ENCODE measurements at places on chromosomes 11 and 22.

GRCh38 chr11:79167510-79168188 lies 273.2 kb downstream of the TENM4 start:
- DNase-seq: no peak

- no peak for DNase-seq
These were observed 766 bp upstream of the CAPRIN1 start for GRCh38 chr11:34050581-34051348.

GRCh38 chr22:45101515-45102227 lies 62.1 kb upstream of the NUP50 start:
- peak; percentile 59 for DNase-seq

GRCh38 chr11:64100360-64100759 lies 64.6 kb downstream of the FLRT1 start:
- DNase-seq: no peak

GRCh38 chr22:22667966-22668880 lies 23.8 kb downstream of the GGTLC2 start:
- DNase-seq: no peak

- DNase-seq: no peak
These were observed 9.7 kb downstream of the MCAM start for GRCh38 chr11:119307219-119307618.

DNA sequence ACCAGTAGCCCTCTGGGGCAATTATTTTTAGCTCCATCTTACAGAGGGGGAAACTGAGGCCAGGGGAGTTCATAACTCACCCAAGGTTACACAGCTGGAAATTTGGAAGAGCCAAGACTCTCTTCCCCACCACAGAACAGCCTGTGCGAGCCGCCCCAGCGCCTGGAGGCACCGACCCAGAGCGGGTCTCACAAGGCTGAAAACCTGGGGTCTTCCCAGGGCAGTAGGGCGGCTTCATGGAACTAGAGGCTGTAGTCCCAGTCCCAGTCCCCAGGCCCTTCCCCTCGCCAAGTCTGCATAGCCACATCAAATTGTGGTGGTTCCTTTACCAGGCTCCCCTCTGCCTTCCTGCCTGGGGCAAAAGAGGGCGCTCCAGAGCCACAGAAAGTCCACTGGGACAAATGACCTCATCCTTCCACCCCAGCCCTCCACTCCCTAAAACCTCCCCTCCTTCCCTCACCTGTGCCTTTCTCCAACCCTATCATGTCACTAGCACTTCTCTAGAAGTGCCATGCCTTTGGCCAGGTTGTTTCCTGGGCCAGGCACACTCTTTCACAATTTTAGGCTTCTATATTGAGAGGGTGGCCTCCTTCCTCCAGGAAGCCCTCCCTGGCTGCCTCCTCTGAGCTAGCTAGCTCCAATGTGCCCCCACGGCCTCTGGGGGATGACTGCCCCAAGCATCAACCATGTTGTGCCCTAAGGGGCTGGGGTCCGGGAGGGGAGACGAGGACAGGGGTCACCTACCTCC lies 15.2 kb upstream of the CDC42EP1 start:
- peak; percentile 77 for DNase-seq

- DNase-seq: no peak
These were observed 594.0 kb upstream of the TENM4 start for GRCh38 chr11:80034801-80035200.

DNA sequence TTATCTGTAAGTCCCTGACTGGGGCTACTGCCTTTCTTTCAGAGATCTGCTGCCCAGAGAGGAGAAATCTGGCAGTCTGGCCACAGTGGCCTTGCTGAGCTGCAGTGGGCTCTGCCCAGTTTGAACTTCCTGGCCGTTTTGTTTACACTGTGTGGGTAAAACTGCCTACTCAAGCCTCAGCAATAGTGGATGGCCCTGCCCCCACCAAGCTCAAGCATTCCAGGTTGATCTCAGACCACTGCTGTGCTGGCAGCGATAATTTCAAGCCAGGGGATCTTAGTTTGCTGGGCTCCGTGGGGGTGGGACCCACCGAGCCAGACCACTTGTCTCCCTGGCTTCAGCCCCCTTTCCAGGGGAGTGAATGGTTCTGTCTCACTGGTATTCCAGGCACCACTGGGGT lies 117.5 kb downstream of the TRPC6 start:
- DNase-seq: no peak

GRCh38 chr11:133146697-133147306 lies 385.5 kb downstream of the OPCML start:
- no peak for DNase-seq

DNA sequence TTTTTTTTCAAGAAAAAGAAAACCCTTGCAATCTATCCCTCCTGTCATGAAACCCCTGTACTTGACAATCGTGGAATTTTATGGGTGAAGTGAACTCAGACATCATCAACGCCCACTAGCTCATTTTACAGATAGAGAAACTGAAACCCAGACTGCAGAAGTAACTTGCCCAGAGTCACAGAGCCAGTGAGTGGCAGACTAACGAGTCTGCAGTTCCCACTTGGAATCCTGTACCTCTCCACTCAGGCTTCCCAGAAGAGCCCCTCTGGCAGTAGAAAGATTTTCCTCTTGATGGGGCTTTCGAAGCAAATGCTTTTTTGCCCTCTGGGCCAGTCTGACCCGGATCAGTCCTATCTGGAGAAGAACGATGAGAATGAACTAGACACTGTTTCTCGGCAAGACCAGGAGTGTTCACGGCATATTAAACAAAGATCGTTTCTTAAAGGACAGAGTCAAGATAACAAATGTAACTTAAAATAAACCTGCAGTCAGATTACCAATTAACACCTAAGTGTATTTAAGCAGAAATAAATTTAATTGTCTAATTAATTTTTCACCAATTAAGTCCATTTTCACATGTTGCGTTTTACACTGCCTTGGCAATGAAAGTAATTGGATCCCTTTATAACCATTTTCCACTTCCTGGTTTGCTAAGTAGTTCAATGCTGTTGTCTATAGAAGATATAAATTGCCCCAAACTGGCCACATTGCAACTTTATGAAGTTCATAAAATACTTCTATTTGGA lies 61.3 kb upstream of the CREB3L1 start:
- DNase-seq: no peak

DNA sequence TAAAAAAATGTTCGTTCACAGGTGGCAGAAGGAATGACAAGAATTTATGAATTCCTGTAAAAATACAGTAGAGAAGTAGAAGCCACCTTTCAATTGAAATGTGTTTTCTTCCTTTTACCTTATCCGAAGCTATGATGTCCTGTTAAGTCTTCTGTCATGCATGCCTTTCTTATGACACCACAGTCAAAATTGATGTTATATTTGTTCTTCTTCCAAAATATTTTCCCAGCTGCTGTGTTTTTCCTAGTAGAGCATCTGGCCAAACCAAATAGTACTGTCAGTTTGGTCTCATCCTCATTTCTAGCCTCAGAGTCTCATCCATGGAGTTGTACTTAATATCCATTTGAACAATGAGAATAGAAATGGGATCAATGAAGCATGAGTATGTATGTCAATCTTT lies 206.1 kb downstream of the PGR start:
- no peak for DNase-seq

- no peak for DNase-seq
These were observed 37.3 kb downstream of the PHF21B start for GRCh38 chr22:44972363-44973083.

GRCh38 chr22:35135165-35135564 lies 69.2 kb downstream of the ISX start:
- DNase-seq: no peak

DNA sequence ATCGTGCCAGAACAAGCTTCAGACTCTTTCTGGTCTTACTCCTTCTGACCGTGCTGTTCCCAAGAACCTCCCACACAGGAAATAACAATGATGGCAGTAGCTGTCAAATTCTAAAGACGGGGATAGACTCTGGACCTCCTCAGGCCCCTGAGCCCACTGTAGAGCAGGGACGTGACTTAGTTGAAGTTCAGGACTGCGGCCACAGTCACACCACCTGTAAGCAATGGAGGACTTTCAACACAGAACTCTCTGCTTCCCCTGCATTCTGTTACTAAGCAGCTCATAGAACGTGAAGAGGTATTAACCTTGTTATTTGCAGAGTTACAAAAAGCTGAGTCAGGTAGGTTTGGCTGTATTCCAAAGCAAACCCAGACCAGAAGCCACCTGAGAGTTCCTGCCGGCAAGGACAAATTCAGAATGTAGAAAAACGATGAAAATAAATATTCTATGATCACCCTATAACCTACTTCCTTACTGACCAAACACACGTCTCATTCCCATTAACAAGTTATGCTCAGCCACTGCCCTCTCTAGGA lies 12.7 kb downstream of the TMEM45B start:
- DNase-seq: no peak

DNA sequence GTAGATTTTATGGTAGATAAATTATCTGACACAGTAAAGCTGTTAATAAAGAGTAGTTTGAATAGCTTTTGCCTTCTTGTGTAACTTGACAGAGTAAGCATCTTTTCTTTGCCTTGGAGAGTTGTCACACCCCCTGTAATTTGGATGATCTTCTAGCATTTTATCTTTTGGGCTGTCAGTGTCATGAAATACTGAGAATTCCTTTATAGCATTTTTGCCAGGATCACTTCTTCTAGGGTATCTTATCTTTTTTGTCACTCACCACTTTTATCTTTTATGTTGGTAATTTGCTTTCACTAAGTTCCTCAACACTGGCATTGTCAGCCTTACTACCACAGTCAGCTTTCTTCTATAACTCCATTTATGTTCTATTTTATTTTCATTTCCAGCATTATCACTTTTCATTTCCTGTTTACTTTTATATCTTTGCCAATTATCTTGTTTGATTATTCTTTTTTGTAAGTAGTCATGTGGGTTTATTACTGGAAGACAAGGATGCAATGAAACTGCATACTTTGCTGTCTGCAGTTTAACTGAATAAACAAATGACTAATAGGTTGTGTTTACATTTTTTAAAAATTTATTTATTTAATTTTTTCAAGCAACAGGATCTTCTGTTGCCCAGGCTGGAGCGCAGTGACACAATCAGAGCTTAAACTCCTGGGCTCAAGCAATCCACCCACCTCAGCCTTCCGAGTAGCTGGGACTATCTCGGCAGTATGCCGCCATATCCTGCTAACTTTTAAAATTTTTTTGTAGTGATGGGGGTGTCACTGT lies 28.1 kb upstream of the ACAT1 start:
- DNase-seq: no peak

- no peak for DNase-seq
These were observed 3.7 kb downstream of the THY1 start for GRCh38 chr11:119419246-119419645.

GRCh38 chr22:38300197-38300945 lies 16.9 kb downstream of the CSNK1E start:
- DNase-seq: no peak

GRCh38 chr11:105468154-105468553 lies 141.7 kb upstream of the GRIA4 start:
- no peak for DNase-seq

- DNase-seq: no peak
These were observed 416.3 kb downstream of the AASDHPPT start for GRCh38 chr11:106493751-106494150.

DNA sequence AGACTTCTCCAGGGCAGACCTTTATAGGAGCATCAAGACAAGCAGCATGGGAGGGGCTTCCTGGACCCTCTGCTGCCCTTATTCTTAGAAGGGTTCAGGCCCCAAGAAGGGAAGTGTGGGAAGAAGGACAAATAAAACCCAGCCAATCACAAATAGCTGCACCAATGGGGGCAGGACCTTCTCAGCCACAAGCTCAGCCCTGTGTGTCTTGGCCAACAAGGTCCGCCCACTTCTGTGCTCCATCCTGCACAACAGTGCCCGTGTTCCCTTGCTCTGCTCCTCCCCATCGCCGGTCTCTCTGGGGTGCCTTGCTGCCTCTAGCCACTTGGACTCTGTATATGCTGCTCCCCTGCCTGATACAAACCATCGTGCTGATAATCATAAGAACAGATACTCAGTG lies 86.1 kb downstream of the NAT10 start:
- DNase-seq: no peak

GRCh38 chr11:84117394-84117793 lies 831.2 kb upstream of the CCDC90B start:
- no peak for DNase-seq

GRCh38 chr11:19919050-19919561 lies 206.5 kb downstream of the NAV2 start:
- DNase-seq: no peak
